ENCODE measurements at places on chromosomes 16 and 17. TPM values are rescaled to one million over a fixed set of nuclear protein-coding genes. Genes with fewer than 3 reads are reported as not detected.

The TUBD1 gene
- total RNA-seq, result 7.3 TPM

The EARS2 gene
- 41.9 TPM for total RNA-seq

The IL21R gene
- 0.29 TPM for total RNA-seq

- DNase-seq, result peak; percentile 52
Measured at GRCh38 chr17:20926532-20926931, 116.3 kb downstream of the USP22 start.

DNA sequence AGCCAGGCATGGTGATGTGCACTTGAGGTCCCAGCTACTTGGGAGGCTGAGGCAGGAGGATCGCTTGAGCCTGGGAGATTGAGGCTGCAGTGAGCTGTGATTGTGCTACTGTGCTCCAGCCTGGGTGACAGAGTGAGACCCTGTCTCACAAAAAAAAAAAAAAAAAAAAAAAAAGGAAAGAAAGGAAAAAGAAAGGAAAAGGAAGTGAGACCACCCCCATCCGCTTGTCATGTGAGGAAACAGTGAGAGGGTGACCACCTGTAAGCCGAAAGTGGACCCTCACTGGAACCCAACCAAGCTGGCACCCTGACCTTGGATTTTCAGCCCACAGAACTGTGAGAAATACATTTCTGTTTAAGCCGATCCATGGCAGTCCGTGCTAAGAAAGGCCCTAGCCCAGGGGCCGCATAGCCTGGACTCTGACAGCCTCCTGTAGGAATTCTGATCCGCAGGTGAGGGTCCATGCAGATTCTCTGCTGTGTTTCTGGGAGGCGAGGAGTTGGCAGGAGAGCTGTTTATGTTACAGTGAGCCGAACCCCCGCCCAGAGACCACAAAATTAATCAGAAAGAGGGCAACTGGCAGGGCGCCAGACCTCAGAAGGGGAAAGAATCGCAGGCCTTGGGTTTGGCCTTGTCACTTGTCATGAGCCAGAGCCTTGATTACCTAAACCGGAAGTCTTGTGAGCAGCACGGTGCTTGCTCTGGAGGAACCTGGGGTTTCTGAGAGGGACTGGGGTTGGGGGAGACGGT is 945 bp downstream of the SGSH start:
- peak; percentile 90 for DNase-seq

GRCh38 chr16:87441886-87442580 is 49.9 kb downstream of the MAP1LC3B start:
- no peak for DNase-seq

DNA sequence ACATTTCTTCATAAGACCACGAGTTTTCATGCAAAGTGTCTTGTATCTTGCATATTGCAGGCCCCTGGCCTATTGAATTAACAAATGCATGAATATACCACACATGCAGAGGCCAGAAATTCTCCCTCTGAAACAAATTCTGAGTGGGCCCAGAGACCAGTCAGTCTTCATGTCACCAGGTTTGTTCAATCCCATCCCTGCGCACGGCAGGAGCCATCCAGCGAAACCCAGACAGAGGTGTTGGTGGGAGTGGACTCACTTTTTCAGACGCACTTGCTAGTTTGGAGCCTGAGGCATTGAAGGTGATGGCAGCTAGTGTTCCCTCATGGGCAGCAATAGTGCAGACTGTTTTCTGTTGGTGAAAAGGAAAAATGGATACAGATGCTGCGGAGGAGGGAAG is 21.9 kb downstream of the WIPI1 start:
- no peak for DNase-seq

DNA sequence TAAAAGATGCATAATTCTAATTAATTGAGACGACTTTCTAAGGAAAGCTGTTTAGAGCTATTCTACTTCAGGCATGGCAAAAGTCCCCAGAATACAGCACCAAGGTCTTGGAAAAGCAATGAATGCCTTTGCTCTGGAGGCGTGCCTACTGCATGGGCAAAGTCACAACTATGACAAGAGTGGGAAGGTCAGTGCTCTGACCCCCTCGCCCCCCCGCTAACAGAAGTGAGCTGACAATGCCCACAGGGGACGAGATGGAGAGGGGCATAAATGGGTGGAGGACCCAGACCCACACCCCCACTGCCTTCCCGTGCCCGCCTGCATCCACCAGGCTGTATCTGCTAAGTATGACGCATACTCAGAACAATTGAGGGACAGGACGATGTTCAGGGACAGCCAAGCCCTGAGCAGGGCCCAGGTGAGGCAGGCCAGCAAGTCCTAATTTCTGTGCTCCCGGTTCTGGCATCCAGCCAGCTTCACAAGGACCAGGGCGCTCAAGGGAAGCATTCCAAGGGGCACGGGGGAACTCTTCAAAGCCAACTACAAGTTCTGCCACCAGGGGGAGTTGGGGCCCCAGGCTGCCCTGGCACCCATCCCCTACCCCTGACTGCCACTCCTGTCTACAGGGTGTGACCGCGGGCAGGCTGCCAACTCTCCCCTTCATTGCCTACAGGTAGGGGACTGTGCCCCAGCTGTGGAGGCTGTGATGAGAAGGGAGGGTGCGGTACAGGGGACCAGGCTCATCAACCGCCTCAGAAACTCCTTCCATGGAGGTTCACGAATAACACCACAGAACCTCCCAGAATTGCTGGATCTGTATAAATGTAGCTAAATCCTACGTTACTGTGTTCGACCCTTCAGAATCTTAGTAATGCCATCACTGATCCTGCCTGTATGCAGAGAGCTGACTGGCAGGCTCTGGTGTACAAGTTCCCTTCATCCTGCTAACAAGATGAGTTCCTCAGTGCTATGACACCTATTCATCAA is 20.8 kb downstream of the NPRL3 start:
- peak; percentile 74 for DNase-seq

DNA sequence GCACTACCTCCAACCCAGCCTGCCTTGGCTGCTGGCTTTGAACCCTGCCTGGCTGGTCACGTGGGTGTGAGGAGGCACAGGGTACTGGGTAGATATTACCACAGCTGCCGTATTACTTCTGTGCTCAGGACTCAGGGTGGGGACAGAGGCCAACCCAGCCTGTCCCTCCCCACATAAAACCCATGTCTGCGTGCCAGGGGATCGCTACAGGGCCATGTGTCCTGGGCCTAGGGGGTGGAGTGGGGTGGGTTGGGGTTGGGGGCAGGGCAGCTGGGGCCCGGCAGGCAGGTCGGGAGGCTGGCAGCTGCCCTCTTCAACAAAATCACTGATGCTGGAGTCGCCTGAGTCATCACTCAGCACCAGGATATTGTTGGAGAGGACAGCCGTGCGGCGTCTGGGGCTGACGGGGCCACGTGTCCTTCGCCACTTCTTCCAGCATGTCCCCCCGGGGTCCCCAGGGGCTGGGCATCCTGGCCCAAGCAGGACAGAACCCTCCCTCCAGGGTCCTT is 39.7 kb upstream of the PVALEF start:
- DNase-seq, result no peak

- no peak for DNase-seq
Measured at GRCh38 chr17:80793421-80793820, 198.2 kb upstream of the CHMP6 start.

DNA sequence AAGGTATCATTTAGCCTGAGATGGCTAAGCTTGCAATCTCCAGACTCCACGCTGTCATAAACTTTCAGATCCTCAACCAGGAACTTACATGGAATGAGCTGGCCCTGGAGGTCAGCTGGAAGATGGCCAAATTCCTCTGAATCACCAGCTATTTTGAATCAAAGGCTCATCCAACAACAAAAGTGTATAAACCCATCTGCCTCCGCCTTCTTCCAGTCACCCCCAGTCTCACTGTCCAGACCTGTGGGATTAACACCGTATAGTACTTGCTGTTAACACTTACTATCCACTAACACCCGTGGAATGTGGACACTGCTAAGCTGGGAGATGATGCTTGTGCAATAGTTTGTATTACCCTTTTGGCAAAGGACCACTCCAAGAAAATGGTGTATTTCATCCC is 1.9 kb upstream of the LCMT1 start:
- DNase-seq, result peak; percentile 70

DNA sequence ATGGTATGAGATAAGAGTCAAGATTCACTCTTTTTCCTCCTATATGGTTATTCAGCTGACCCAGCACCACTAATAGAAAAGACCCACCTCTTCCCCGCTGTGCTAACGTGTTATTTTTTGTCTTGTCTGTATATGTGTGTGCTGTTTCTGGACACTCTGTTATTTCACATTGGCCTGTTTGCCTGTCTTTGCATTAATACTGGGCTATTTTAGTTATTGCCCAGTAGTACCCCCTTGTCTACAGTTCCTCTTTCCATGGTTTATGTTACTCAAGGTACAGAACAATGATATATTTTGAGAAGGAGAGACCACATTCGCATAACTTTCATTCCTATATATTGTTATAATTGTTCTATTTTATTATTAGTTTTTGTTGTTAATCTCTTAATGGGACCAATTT is 74.0 kb upstream of the SIAH1 start:
- DNase-seq, result no peak

DNA sequence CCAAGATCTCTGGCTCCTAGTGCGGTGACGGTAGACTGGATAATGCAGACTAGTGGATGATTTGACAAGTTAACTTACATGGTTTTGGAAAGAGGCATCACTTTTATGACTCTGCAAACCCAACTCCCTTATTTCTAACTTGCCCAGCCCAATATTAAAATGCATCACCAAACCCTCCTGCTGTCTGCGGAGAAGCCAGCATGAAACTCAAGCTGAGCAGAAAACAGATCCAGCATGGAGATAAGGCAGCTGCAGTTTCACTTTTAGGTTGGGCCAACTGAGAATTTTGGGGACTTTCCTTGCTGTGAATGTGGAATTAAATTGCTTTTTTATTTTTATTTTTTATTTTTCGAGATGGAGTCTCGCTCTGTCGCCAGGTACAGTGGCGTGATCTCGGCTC is 27.8 kb downstream of the CDH1 start:
- DNase-seq, result no peak

DNA sequence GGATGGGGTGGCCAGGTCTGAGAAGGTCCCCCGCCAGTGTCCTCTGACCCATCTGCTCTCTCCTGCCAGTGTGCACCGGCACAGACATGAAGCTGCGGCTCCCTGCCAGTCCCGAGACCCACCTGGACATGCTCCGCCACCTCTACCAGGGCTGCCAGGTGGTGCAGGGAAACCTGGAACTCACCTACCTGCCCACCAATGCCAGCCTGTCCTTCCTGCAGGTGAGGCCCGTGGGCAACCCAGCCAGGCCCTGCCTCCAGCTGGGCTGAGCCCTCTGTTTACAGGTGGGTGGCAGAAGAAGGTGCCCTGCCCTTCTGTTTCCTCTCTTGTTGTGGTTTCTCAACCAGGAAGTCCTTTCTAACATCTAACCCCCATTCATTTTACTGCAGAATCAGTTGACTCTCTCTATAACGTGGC is 7.1 kb downstream of the ERBB2 start:
- no peak for DNase-seq

- no peak for DNase-seq
Measured at GRCh38 chr16:86444661-86445060, 65.7 kb upstream of the FOXF1 start.

DNA sequence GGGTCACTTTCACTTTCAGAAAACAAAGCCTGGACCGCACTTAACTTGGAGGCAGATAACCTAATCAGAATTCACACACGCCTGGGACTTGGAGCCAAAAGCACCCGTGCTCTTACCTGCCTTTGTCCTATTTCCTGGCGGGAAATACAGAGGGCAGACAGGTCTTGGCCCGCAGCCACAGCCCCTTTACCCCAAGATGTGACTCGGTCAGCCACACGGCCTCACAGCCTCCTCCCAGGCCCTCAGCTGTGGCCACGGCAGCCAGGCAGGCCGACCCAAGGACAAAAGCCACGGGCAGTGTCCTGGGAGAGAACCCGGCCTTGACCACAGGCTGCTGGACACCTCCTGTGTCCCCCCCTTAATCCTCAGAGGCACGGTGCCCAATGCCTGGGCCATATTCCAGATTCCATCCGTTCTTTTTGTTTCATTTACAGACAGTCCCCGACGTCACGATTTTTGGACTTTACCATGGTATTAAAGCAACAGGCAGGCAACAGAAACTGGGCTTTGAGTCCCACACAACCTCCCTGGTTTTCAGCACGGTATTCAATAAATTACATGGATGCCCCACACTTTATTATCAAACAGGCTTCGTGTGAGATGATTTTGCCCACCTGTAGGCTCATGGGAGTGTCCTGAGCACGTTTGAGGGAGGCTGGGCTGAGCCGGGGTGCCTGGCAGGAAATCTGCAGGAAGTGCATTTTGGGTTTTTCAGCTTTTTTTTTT is 30.1 kb upstream of the GAA start:
- no peak for DNase-seq

DNA sequence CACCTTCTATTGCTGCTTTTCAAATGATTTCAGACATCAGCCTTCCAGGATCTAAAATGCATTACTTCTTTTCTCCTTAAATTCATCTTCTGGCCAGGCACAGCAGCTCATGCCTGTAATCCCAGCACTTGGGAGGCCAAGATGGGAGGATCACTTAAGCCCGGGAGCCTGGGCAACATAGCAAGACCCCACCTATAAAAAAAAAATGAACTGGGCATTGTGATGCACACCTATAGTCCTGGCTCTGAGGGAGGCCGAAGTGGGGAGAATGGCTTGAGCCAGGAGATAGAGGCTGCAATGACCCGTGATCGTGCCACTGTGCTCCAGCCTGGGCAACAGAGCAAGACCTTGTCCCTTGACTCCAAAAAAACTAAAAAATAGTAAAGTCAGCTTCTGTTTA is 208.5 kb downstream of the SPECC1 start:
- DNase-seq, result no peak

- no peak for DNase-seq
Measured at GRCh38 chr16:88698646-88699045, 7.6 kb downstream of the RNF166 start.

DNA sequence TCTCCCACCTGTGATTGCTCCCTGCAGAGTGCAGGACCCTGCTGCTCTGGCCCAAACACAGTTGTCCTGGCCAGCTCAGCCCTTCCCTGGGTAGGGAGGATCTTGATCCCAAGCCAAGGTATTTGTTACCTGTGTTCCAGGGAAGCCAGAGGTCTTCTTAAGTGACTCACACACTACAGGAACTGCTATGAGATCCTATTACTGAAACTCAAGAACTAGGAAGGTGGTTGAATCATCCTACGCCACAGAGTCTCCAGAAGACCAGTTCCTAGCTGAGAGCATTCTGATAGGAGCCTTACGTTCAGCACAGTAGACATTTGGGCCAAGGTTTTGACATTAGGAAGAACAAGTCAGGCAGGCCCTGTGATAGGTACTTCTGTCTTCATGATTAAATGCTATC is 12.0 kb downstream of the CHST6 start:
- no peak for DNase-seq

Data from SK-MEL-5 (cell line).